ENCODE measurements at places on chromosomes 6 and 20.
A peak's percentile ranks its signal among the peaks of the same experiment; 100 is the strongest.

DNA sequence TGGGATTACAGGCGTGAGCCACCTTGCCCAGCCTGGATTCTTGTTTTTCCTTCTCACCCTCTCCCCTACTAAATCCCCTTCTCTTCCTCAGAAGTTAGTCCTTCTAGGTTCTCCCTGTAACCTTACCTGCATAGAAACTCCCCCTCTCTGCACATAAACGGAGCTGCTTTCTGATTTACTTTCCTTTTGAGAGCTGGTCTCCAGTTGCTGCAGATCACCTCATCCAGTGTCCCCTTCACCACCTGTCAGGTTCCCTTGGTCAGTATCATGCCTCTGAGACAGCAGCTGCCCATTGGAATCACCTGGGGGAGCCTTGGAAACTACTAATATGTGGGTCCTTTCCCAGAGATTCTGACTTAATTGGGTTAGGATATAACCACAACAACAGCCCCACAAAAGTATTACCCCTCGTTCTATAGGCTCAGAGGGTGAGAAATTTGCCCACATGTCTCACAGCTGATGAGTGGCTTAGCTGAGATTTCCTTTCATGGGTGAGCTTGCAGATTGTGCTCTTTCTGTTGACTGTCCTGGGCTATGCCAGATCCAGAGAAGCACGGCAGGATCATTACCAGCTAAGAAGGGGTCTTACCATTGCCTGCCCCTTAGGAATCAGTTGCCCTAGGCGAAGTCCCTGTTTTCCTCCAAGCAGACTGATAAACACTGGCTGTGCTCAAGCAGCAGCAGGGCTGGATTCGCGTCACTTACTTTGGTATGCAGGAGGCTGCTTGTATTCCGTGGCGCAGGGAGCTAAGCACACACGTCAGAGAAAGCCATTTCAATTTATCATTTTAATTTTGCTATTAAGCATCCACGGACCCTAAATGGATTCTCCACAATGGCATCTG is 51.3 kb downstream of the AKAP12 start:
- DNase-seq, result no peak

- DNase-seq, result no peak
These were observed 42.2 kb upstream of the TNFAIP3 start for GRCh38 chr6:137824896-137825295.

- no peak for DNase-seq
These were observed 49.5 kb downstream of the EPB41L2 start for GRCh38 chr6:131013495-131013894.

DNA sequence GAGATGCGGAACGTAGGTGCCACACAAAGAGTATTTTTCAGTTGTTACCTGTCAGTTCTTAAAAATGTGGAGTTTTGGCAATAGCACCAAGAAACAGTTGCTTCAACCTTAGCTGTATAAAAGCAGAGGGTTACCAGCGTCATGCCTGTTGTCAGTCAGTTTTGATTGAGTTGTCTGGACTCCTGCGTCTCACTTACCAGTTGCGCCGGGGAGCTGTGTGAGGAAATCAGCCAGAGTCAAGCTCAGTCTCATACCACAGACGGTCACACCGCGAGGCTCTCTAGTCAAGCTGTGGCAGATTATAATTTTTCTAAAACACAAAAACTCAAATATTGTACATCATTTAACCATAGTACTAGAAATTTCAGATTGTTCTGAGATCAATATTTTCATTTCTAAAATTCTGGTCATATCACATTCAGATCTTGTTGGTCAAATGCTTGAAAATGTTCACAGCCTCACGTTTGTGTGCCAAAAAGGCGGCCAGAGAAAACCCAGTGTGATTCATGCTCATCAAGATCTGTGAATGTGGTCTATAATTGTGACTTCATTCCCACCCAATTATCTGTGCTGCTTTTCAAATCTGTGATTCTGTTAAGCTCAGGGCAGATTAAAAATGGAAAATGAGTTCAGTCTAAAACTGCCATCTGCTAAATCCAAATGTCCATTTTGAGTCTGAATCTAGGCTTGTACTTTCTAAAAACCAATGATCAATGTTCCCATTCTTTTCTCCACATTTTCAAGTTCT is 37.5 kb downstream of the SASH1 start:
- DNase-seq, result no peak

GRCh38 chr6:39369987-39370386 is 47.5 kb upstream of the KCNK16 start:
- no peak for DNase-seq

DNA sequence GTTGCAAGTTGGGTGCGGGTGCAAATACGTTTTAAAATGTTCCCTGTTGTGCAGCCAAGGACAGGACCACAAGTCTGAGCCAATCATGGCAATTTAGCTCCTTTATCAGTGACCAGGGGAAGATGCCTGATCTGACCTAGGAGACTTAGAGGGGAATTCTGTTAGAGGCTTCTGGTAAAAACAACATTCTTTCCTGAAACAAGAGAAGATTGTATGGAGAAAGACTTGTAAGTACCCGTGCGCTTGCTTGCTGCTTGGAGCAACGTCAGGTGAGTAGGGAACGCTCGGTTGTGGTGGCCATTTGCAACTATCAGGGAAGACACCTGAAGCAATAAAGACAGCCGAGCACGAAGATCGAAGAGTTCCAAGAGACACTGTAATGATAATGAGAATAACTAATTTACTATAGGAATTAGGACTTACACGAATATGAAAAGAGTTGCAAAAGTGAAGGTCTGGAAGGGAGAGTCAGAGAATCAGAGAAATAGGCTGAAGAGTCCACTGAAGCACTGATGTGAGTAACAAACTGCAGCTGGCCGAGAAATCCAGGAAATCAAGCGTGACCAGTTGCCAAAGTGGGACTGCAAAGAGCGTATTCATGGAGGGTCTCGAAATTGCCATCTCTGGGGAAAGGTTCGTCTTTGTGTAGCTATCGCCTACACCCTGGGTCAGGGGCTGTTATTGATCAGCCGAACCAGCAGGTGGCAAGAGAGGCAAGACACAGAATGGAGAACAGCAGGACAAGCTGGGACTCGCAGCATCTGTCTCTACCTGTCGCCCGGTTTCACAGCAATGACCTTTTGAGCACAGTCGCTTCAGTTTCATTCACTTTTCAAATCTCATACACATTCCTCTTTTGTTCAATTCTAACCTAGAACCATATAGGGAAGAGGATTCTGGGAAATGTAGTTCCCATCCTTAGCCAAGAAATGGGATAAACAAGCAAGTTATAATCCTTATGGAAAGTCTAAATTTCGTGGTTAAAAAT is 26.1 kb downstream of the LOC128125822 start:
- peak; percentile 52 for DNase-seq

GRCh38 chr6:126056355-126057004 is 70.1 kb downstream of the TRMT11 start:
- DNase-seq, result no peak

DNA sequence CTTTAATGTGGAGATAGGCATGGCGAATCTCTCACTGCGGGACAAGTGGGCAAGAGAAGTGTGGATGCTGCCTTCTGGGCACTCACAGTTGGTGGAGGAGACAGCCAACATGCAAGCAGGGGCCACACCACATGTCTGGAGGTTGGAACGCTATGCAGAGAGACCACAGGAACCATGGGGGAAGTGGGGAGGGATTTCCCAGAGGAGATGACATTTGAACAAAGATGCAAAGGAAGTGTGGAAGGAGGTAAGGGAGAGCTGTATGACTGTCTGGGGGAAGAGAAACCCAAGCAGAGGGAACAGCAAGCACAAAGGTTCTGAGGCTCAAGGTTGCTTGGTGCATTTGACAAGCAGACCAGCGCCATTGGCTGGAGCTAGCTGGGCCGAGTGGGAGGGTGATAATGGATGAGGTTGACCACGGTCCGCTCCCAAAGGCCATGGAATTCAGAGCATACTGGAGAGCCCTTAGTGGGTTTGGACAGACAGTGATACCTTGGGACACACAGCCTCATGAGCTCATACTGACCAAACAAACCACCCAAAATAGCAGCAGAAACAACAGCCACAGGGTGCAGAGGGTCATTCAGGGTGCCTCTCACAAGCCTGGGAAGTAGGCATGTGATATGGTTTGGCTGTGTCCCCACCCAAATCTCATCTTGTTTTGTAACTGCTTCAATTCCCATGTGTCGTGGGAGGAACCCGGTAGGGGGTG is 7.6 kb upstream of the FAM110A start:
- DNase-seq, result peak; percentile 41

GRCh38 chr6:170178561-170179477 is 112.1 kb downstream of the DLL1 start:
- no peak for DNase-seq

- no peak for DNase-seq
These were observed 169.1 kb upstream of the PMEPA1 start for GRCh38 chr20:57878786-57879424.

GRCh38 chr6:11772109-11772825 is 6.3 kb downstream of the ADTRP start:
- DNase-seq, result peak; percentile 94

- no peak for DNase-seq
These were observed 9.3 kb downstream of the DUSP15 start for GRCh38 chr20:31861135-31861384.

DNA sequence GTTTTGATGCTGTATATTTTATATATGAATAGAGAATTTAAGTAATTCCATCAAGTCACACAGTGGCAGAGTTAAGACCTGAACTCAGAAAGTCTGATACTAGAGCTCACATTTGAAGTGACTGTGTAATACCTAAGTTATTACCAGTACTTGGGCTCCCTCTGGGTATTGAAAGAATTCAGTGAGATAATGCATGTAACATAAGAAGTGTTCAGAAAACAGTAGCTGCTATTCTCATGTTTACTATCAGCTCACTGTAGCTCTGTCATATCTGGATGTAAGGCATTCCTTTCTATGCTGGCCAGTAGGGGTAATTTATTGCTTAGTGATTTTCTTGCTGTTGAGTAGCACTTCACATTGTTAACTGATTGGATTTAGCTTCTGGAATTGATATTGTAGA is 44.6 kb downstream of the NKX2-4 start:
- DNase-seq, result no peak

GRCh38 chr6:5302220-5302946 is 41.1 kb downstream of the FARS2 start:
- no peak for DNase-seq

DNA sequence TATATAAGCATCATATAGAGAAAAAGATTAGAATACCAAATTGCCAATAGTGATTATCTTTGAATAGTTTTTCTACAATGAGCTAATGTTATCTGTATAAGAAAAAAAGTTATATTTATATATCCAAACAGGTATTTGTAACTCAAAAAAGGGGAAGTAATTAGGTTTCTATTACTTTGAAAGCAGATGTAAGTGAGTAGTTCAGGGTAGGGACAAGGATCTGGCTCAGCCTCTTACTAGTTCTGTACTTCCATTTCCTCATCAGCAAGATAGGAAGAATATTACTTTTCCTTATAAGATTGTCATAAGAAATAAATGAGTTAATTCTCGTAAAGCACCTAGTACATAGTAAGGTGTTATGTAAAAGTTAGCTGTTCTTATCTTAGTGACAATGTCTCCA is 32.2 kb downstream of the AHI1 start:
- no peak for DNase-seq

- DNase-seq, result no peak
These were observed 269.4 kb upstream of the CDYL start for GRCh38 chr6:4506792-4507191.

DNA sequence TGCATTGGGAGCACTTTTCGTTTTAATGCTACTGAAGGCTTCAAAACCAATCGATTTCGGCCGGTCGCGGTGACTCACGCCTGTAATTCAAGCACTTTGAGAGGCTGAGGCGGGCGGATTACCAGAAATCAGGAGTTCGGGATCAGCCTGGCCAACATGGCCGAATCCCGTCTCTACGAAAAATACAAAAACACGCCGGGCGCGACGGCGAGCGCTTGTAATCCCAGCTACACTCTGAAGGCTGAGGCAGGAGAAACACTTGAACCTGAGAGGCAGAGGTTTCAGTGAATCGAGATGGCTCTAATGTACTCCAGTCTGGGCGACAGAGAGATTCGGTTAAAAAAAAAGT is 58.4 kb downstream of the TRIM38 start:
- DNase-seq, result peak; percentile 52

DNA sequence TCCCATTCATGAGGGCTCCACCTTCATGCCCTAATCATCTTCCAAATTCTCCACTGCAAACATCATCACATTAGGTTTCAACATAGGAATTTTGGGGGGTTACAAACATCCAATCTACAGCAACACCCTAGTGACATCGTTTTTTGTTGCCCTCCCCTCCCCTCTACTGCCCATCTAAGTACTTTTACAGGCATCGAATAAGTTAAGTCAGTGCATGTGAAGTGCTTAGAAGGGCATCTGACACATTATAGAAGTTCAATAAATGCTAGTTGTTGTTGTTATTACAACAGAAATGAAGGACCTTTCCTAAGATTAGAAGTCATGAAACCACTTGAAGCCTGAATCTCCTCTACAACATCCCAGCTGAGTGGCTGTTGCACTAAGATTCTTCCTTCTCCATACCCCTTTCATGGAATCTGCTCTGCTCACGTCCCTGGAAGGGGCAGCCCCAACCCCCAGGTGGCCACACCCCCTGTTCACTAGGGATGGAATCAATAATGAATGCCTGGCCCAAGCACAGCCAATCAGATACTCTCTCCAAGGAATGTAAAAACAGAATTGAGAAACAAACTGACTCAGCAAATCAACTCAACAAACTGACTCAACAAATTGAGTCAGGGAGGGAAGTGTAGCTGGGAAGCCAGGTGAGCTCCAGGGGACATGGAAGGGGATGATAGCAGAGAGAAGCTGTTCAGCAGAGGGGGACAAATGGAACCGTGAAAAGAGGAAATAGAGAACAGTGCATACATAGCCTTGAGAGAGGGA is 3.9 kb upstream of the LRP11 start:
- no peak for DNase-seq

DNA sequence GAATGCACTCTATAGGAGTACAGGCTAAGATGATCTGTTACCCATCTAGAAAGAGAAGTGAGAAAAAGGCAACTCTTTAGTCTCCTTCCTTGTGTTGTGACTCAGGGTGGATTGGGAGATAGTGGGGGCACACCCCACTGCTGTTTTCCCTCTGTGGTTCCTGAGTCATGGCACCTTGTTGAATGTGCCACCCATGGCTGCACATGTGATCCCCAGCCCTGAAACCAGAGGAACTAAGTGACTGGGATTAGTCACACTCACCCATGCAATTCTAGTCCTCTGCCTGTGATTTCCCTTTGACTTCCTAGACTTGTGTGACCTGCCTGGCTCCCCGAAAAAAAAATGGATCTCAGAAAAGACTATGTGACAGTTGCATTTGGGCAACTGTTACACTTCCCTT is 48.6 kb upstream of the HTR1B start:
- no peak for DNase-seq

GRCh38 chr20:51084593-51085377 is 61.9 kb upstream of the KCNG1 start:
- no peak for DNase-seq

- no peak for DNase-seq
These were observed 103.6 kb downstream of the PHF3 start for GRCh38 chr6:63739094-63739687.

- DNase-seq, result no peak
These were observed 56.9 kb upstream of the NXT1 start for GRCh38 chr20:23293689-23294088.
